HCT116 (cell line): ENCODE measurements at places on chromosomes 3 and 15. TPM values are rescaled to one million over a fixed set of nuclear protein-coding genes. Genes with fewer than 3 reads are reported as not detected.

Gene CLSTN2
- total RNA-seq: 0.02 TPM

Gene SCN11A
- 0.05 TPM for total RNA-seq

Gene GP9
- total RNA-seq: not detected

Gene APEH
- total RNA-seq: 246 TPM

Gene MRAS
- 13.5 TPM for total RNA-seq

Gene IMPG2
- total RNA-seq: 0.20 TPM

Gene SEMA3G
- 4.2 TPM for total RNA-seq

Gene GPR156
- 0.15 TPM for total RNA-seq

- H3K4me3 ChIP-seq: peak overlapping the region; percentile 17
- H3K27me3 ChIP-seq: peaks cover 1% of the 10 kb centered on the region; the same call in 1 of the 2 replicates
- no peaks in the 10 kb centered on the region for H3K4me1 ChIP-seq
Measured at GRCh38 chr3:29335438-29335837, 54.6 kb downstream of the RBMS3 start.

DNA sequence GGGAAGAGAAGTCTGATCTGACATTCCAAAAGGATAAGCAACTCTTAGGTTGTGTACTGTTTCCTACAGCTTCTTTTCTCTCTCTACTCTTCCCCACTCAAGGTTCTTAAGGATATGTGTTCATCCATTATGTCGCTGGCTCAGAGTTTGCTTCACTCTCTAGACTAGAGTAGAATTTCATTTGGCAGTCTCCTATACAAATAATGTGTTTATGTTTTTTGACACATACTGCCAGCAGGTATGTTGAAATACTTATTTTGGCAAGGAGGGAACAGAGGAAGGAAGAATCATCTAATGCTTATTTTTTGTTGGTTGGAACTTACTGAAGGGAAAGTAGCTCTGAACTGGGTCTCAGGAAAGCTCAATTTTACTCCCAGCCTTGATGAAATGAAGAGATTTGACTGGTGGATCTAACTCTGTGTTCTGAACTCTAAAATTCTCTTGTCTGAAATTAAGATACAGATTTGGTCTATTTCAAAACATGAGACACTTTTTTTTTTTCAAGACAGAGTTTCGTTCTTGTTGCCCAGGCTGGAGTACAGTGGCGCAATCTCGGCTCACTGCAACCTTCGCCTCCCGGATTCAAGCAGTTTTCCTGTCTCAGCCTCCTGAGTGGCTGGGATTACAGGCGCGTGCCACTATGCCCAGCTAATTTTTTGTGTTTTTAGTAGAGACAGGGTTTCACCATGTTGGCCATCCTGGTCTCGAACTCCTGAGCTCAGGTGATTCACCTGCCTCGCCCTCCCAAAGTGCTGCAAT is 7.6 kb upstream of the EMC3 start:
- H3K36me3 ChIP-seq: peaks cover 8% of the 10 kb centered on the region; the same call in 1 of the 2 replicates
- no peaks in the 10 kb centered on the region for H3K4me1 ChIP-seq
- H3K4me3 ChIP-seq: no peak overlapping the region

GRCh38 chr15:65580287-65580686 is 30.6 kb downstream of the INTS14 start:
- H3K27ac ChIP-seq: no peak overlapping the region
- no peak overlapping the region for H3K4me3 ChIP-seq
- peaks cover 52% of the 10 kb centered on the region for H3K36me3 ChIP-seq
- DNase-seq: no peak
- no peaks in the 10 kb centered on the region for H3K27me3 ChIP-seq
- no peaks in the 10 kb centered on the region for H3K4me1 ChIP-seq

- no peak for DNase-seq
- H3K27me3 ChIP-seq: no peaks in the 10 kb centered on the region
- H3K27ac ChIP-seq: no peak overlapping the region
- no peak overlapping the region for H3K4me3 ChIP-seq
- H3K36me3 ChIP-seq: no peaks in the 10 kb centered on the region
- H3K4me1 ChIP-seq: peaks cover 38% of the 10 kb centered on the region
Measured at GRCh38 chr15:66757030-66757429, 55.0 kb downstream of the SMAD6 start.

DNA sequence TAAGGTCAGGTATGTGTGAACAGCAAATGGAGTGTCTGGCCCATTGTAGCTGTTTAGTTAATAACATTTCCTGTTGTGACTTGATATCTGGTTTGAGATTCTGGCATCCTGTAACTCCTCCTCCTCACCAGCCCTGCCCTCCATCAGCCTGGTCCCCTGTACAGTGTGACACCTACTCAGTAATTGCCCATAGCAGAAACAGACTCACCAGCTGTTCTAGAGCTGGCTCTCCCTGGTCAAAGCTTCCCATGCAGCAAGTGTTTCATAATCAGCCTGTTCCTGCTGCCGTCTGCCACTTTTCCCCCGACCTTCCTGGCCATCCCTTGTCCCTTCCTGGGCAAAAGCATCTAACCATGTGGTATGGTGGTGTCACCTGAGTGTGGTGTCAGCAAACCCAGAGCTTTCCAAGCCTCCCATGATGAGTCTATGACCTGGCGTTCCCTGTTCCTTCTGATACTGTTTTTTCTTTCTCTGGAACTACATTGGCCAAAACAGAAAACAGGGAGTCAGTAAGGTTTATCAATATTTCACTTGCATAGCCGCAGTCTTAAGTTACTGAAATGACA is 55.4 kb downstream of the B3GALNT1 start:
- no peak for DNase-seq
- H3K36me3 ChIP-seq: no peaks in the 10 kb centered on the region
- no peak overlapping the region for H3K4me3 ChIP-seq
- H3K27me3 ChIP-seq: no peaks in the 10 kb centered on the region
- no peak overlapping the region for H3K27ac ChIP-seq
- H3K4me1 ChIP-seq: no peaks in the 10 kb centered on the region

GRCh38 chr15:77144026-77144425 is 73.1 kb upstream of the TSPAN3 start:
- H3K27ac ChIP-seq: peak overlapping the region; percentile 12; the same call in 1 of the 2 replicates
- H3K4me3 ChIP-seq: no peak overlapping the region
- no peaks in the 10 kb centered on the region for H3K27me3 ChIP-seq

DNA sequence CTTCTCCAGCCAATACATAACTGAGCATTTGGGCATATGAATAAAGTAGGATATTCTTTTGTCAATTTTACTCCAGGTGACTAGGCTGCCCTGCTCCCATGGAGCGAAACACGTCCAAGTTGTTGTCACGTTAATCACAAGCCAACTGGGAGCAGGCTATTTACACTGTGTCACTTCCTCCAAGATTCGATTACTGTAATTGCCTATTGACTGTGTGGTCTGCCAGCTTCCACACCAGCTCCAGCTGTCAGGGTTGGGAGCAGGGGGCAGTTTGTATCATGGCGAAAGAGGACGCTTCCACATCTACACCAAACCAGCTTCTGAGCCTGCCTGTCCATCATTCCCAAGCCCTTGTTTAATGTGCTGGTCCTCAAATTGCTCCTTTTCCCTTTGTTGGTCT is 89.2 kb upstream of the RORA start:
- no peaks in the 10 kb centered on the region for H3K36me3 ChIP-seq
- no peak overlapping the region for H3K4me3 ChIP-seq
- no peak for DNase-seq
- no peaks in the 10 kb centered on the region for H3K27me3 ChIP-seq
- H3K27ac ChIP-seq: no peak overlapping the region

- no peak overlapping the region for H3K4me3 ChIP-seq
- no peak for DNase-seq
- H3K27ac ChIP-seq: no peak overlapping the region
- H3K36me3 ChIP-seq: no peaks in the 10 kb centered on the region
- peaks cover 46% of the 10 kb centered on the region; the same call in 1 of the 2 replicates for H3K27me3 ChIP-seq
Measured at GRCh38 chr15:92385096-92385495, 8.6 kb upstream of the ST8SIA2 start.

DNA sequence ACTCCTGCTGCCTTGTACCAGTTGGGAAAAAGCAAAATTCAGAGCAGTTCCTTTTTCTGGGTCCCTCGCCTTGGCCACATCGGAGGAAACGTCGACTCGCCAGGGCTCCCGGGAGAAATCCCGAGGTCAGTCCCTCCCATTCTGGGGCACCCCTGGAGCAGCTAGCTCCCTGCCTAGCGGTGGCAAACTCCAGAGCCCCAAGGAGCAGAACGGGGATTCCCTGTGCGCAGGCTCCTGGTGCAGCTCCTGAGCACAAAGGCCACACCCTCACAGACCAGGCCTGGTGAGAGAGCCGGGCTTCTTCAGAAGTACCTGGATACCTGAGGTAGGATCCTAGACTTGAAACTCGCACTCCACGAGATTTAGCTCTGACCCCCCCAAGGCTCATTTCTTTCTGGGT is 2.6 kb downstream of the LRRC3B start:
- H3K27me3 ChIP-seq: no peaks in the 10 kb centered on the region
- DNase-seq: no peak
- no peak overlapping the region for H3K4me3 ChIP-seq
- H3K36me3 ChIP-seq: no peaks in the 10 kb centered on the region
- H3K4me1 ChIP-seq: no peaks in the 10 kb centered on the region

DNA sequence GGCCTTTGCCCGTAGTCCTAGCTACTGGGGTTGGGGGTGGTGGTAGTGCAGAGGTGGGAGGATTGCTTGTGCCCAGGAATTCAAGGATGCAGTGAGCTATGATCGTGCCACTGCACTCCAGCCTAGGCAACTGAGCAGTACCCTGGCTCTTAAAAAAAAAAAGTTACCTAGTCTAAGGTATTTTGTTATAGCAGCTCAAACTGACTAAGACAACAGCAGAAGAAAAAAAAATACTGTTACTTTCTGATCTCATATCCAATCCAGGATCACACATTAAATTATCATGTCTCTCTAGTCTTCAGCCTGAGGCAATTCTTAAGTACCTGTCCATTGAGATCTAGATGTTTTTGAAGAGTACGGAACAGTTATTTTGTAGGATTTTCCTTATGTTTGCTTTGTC is 39.8 kb downstream of the PDE8A start:
- no peak for DNase-seq
- no peaks in the 10 kb centered on the region for H3K36me3 ChIP-seq
- H3K27ac ChIP-seq: no peak overlapping the region
- peaks cover 10% of the 10 kb centered on the region; the same call in 1 of the 2 replicates for H3K4me1 ChIP-seq
- no peaks in the 10 kb centered on the region for H3K27me3 ChIP-seq

- H3K4me3 ChIP-seq: no peak overlapping the region
- H3K4me1 ChIP-seq: peaks cover 77% of the 10 kb centered on the region
- no peak for DNase-seq
- no peaks in the 10 kb centered on the region for H3K27me3 ChIP-seq
- H3K27ac ChIP-seq: no peak overlapping the region; the same call in 1 of the 2 replicates
- no peaks in the 10 kb centered on the region for H3K36me3 ChIP-seq
Measured at GRCh38 chr3:194272221-194272620, 78.9 kb downstream of the CPN2 start.

DNA sequence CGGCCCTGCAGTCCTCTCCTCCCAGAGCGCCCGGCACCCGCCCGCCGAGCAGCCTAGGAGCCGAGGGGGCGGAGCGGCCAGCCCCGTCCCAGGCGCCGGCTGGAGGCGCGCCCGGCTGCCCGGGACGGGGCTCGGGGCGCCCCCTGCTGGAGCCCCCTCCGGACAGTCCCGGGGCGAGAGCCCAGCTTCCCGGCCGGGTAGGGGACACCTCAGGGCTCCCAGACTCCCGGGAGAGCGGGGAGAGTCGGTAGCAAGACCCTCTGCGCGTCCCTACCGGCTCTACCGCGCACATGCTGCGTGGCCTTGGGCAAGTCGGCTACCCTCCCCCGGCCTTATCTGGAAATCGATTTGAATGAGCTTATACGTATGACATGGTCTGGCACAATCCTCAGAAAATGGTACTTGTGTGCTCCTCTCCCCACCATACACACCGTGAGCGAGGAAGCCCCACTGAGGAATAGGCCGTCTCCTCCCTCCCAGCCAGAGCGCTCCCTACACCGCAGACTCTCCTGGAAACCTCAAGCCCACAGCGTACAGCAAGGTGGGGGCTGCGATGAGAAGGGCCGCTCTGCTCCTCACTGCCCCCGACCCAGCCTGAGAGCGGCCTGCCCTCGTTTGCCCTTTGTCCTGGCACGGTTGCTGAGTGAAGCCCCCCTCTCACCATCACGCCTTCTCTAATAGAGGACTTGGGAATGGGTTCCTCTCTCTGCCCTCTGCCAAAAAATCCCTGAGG is at the start of gene DAPK2:
DAPK2 (minus strand) TSS at position 65 of the 733 bp plus-strand sequence. CDS start 6,224 bp downstream, outside the sequence.
- H3K4me1 ChIP-seq: peaks cover 5% of the 10 kb centered on the region; the same call in 1 of the 2 replicates
- peak within 1 kb of the TSS; percentile 39; the same call in 1 of the 2 replicates for H3K27ac ChIP-seq
- peak; percentile 21 for DNase-seq
- peak within 1 kb of the TSS; percentile 58 for H3K4me3 ChIP-seq
- H3K27me3 ChIP-seq: no peaks in the 10 kb centered on the region

GRCh38 chr3:29290596-29290995 is 9.7 kb downstream of the RBMS3 start:
- no peaks in the 10 kb centered on the region for H3K36me3 ChIP-seq
- H3K4me1 ChIP-seq: no peaks in the 10 kb centered on the region
- no peak overlapping the region for H3K4me3 ChIP-seq
- no peak for DNase-seq

DNA sequence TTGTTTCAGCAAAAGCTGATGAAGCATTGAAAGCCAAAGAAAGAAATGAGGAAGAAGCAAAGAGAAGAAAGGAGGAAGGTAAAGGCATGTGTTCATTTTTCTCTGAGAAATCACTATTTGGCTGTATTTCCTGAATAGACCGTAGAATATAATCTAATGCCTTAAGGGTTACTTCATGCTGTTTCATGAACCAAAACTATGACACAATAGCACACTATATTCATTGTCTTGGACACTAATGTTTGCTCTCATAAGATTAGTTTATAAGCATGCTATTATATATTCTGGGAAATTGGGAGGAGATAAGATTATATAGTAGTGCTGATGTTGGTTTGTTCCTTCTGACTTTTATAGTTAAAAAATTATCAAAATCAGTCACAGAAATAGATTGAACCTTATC is 110.1 kb upstream of the MLF1 start:
- DNase-seq: no peak
- H3K36me3 ChIP-seq: no peaks in the 10 kb centered on the region
- no peaks in the 10 kb centered on the region for H3K27me3 ChIP-seq

DNA sequence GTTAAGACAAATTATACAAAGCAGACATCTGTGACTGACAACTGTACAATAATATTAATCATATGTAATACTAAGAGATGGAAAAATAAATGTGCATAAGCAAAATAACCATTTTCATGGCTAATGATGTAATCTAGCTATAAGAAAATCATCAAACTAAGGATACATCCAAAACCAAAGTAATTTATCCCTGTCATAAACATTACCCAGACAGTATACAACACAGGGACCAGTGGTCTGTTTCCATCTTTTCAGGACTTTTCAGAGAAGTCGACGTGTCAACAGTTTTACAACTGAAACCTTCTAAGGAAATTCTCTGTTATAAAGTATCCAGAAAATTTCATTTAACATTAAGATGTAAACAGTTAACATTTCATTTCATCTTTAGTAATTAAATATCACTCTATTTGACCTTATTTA is 11.0 kb downstream of the THBS1 start:
- no peak overlapping the region for H3K4me3 ChIP-seq
- DNase-seq: no peak
- H3K27ac ChIP-seq: no peak overlapping the region
- peaks cover 12% of the 10 kb centered on the region for H3K36me3 ChIP-seq
- H3K27me3 ChIP-seq: no peaks in the 10 kb centered on the region
